Fibroblast of skin of left biceps (primary cell): ENCODE measurements at places on chromosomes 16 and 17.

DNA sequence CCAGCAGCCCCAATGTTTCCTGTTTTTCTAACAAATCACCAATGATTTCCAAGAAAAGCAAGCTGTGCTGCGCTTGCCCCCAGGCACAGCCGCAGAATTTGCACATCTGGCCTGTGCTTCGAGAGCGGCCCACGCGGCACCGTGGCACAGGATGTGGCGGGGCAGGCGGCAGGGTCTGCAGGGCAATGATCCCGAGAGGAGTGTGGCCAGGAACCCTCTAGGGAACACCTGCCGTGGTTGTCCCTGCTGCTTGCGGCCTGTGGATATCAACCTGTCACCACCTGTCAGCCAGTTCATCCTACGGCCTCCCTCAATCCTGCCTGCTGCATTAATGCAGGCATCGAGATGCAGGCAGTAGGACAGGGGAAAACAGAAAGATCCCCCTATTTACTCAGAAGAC is 24.0 kb downstream of the PIK3R5 start:
- no peak for DNase-seq

- no peak for DNase-seq
These were observed 36.4 kb upstream of the ARHGAP17 start for GRCh38 chr16:25051406-25052150.

- no peak for DNase-seq
These were observed 1.3 kb downstream of the ERBB2 start for GRCh38 chr17:39701012-39701783.

DNA sequence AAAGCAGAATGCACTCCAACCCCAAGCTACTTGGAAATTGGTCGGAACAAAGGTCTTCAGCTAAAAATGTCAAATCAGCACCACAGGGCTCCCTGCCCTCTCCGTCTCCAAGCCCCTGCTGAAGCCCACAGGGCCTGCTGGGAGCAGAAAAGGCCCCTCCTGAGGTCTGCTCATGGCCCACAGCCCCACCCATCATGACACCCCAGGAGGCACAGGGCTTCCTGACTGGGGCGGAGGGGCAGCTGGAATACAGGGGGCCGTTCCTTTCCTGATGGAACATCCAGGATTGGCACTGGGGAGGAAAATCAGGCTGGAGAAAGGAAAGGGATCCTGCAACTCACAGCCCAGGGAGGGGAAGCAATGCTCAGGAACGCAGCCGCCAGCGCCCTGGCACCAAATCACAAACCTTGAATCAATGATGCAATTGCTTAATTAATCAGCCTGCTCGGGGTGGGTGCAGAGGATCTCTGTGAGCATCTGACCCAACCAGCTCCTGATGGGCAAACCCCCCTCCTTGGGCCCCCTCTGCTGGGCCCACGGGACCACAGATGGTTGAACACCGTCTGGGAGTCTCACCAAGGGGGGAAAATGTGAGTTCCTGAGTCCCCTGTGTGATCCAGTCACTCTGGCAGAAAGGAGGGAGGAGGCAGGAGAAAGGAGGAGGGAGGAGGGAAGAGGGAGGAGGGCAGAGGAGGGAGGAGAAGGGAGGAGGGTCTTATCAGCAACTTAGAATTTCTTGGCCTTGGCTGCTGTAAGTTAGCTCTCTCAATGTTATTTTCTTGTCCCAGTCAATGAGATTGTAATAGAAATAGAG is 155.5 kb downstream of the ZNF423 start:
- DNase-seq, result no peak

DNA sequence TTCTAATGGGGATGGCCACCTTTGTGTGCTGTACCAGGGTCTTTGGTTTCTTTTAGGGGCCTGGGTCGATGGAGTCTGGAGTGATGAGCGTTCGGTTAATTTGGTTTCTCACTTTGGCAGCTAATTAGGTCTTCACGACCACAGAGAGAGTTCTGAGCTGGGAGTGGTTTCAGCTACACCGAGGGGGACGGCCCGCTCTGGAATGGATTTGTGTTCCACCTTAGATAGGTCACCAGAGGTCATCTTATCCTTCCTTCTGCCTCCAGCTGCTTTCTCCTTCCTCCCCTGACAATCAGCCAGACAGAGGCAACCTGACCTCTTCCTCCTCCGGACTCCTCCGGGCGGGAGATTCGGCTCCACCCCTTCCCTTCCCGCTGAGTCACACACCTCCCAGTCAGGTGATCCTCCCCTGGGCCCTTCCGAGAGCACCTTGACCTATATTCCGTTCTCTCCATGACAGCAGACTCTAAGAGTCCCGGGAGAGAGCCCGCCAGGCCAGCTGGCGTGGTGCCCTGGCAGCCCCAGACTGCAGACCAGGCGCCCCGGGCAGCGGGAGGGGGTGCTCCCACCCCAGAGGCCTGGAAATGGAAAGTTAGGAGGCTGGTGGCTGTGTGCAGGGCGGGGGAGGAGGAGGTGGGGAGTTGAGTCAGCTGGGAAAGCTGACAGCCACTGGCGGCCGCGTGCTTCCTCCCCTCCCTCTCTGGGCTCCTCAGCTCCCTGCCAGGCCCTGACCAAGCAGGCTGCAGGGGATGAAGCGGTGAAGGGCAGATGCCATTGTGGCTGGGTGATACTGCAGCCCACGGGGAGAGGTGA is 44.7 kb downstream of the CHD9 start:
- no peak for DNase-seq

DNA sequence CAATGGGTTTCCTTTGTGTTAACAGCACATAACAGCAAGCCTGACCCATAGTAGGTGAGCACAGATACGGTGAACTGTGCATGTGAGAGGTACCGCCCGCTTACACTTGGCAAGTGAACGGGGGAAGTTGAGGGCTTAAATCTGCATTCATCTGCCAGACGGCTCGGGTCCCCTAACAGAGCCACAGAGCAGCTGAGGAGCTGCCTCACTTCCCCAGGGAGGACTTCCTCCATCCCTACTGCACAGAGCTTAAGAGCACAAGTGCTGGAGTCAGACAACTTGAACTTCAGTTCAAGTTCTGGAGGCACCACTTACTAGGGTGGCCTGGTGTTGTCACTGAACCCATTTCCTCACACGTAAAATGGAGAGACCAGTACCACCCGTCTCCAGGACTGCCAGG is 13.4 kb downstream of the RAB5C start:
- DNase-seq, result no peak

- DNase-seq, result no peak
These were observed 1717.0 kb downstream of the TP53TG3F start for GRCh38 chr16:35176449-35176848.

DNA sequence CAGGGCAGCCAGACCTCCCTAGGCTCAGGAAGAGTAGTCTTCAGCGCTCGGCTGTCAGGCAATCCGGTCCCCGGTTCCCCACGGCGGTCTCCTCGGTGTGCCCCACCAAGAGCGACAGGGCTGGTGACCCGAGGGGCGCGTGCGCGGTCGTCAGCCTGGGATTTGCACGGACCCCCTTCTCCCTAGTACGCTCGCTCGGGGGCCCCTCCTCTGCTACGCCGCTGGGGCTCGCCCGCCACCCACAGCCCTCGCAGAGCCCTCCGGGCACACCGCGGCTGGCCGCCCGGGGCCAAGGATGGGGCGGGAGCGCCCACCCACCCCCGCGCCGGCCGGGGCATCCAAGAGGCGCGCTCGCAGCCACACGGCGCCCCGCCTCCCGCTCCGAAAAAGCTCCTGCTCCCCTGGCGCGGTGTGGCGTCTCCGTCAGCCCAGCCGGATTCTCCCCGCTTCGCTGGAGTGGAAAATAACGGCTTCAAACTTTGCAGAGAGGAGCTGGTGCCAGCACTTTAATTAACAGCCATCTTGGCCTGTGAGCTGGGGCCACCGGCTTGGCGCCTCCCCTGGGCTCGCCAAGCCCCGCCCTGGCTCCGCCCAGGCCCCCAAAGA is 2.1 kb upstream of the C1QL1 start:
- no peak for DNase-seq

DNA sequence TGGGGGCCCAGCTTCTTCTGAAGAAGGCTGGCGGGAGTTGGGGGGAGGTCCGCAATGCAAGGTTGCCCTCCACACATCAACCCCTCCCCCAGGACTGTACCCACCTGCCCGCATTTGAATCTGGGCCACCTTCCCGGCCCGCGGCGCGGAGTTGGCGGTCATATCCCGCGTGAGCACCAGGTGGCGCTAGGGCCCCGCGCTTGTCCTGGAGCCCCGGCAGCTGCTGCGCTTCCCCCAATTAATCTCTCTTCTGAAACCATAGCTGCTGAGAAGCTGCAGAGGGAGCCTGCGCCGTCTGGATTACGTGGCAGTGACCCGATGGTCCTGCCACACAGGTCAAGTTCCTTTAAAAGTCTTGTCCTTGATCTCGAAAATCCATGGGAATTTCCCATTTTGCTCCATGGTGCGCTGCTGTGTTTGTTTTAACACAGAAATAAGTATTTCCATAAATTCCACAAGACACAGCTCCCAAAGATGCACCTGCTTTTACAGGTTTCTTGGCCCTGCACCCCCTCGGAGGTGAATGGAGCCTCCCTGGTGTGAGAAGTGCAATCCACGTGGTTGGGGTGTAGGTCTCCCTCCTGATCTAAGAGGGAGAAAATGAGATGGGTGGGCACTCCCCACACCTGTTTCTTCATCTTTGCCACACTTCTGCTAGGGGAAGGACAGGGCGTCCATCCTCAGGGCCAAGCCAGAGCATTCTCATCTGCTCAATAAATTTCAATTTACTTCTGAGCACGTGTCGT is 22.1 kb downstream of the COX4I1 start:
- DNase-seq, result no peak

DNA sequence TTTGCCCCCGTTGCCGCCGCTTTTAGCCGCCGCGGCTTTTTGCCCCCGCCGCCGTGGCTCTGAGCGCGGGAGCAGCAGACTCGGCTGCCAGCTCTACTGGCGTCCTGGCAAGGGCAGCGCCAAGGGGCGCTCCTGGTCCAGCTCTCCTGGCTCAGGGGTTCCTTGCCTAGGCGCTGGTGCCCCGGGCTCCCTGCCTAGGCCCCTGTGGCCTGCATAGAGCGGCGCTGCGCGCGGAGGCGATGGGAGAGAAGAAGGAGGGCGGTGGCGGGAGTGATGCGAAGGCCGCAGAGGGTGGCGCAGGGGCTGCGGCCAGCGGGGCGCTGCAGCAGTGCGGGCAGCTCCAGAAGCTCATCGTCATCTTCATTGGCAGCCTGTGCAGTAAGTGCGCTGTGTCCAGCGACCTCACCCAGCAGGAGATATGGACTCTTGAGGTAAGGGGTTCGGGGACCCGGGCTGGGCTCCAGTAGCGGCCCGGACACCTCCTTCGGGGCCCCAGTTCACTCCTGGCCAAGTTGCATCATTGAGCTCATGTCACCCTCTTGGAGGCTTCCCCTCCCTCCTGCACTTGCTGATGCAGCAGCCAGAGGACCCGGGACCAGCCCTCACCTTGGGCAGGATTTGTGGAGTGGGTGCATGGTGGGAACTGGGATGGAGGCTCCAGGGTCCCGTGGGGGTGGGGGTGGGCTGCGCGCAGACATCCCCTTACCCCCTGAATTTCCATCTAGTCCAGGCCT is 1344.4 kb downstream of the TP53TG3F start:
- DNase-seq, result no peak

DNA sequence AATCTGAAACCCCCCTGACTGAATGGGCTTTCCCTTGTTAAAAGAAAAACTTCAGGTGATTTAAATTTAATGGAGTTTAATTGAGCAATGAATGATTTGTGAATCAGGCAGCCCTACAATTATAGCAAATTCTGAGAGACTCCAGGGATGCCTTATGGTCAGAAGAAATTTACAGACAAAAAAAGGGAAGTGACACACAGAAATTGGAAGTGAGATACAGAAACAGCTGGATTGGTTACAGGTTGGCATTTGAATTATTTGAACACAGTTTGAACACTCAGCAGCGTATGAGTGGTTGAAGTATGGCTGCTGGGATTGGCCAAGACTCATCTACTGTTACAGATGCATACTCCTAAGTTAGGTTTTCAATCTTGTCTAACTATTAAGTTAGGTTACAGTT is 19.0 kb upstream of the CPHXL start:
- DNase-seq, result no peak

DNA sequence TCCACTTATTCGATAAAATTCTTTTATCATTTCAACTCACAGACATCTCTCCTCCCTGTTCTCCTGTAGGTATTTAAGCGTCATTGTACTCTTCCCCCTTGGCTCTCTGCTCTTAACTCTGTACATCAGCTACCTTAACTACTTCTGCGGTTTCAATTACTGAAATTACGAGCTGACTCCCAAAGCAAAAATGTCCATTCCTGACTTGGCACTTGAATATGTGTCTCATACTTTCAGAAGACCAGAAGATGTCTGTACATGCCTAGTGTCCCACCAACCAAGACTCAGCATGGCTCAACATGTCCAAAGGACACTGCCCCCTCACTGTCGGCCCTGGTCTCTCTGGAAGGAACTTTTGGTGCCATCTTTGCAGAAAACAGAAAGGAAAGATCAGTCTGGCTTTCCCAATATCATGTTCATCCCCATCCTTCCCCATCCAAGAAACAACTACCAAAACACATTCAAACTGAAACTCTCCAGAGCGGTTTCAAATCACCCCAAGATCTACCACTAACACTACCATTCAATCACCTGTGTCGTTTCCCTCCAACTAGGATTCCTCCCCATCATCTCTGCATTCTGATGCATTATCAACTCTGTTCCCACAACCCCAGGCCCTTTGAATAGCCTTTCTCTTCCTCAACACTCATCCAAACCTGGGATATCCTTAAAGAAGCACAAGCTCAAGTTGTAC is 74.9 kb downstream of the ZFHX3 start:
- DNase-seq, result no peak

- no peak for DNase-seq
These were observed 9.9 kb downstream of the GINS2 start for GRCh38 chr16:85678821-85679220.

DNA sequence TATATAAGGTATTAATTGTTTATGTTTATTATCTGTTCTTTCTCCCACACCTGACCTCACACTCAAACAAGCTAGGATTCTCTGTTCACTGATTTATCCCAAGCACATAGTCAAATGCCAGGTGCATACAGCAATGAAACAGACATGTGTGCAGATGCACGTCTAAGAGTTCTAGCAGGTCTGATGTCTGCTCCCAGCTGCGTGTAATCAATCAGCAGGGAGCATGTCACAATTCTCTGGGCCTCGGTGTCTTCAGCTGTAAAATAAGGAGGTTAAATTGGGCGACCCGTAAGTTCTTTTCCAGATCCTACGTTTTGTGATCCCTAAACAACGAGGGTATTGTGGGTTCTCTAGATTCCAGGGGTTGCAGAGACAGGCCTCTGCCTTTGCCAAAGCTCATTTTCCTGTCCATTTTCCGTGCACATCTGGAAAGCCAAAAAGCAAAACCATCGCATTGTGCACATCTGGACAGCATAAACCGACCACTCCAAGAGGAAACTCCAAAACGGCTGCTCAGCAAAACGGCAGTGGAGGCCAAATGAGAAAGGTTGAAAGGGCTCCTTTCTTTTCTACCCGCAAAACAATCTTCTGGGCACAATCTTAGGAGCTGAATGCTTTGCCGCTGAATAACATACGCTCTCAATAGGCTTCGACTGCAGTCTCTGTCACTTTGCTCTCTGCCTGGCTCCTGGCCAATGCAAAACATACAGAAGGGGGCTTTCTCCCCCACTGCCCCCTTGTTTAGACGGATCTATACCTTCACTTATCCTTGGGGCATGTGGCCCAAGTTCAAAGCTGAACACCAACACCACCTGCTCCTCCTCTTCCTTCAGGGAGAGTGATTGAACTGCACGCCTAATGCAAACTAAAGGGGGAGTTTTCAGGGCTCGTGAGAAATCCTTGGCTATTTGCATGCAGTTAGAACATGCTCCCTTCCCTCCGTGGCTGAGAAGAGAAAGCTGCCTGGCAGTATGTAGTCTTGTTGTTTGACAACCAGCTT is 426.3 kb downstream of the SLC39A11 start:
- no peak for DNase-seq
